ENCODE measurements at places on chromosomes 16 and 17.
A peak's percentile ranks its signal among the peaks of the same experiment; 100 is the strongest.

DNA sequence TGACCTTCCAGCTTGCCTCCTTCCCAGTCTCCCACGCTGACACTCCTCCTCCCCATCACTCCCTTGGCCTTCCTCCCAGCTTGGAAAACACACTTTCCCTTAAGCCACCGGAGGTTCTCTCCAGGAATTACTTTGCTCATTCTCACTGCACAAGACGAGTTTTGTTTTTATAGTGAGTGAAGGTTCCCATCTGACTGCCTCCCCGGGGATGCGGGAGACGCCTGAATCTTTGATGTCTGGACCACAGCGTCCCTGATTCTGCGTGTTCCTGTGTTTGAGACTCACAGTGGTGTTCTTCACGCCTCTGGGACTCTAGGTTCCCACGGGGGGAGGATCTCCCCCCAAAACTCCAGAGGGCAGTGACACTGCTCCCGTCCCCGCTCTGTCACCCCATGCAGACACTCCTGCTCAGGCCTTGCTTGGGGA, 2.0 kb downstream of the DNAI2 start:
- no peak for DNase-seq

GRCh38 chr17:7632492-7632894, 2.6 kb downstream of the SHBG start:
- DNase-seq, result no peak

GRCh38 chr17:19433255-19433654, 22.2 kb downstream of the RNF112 start:
- DNase-seq, result no peak

DNA sequence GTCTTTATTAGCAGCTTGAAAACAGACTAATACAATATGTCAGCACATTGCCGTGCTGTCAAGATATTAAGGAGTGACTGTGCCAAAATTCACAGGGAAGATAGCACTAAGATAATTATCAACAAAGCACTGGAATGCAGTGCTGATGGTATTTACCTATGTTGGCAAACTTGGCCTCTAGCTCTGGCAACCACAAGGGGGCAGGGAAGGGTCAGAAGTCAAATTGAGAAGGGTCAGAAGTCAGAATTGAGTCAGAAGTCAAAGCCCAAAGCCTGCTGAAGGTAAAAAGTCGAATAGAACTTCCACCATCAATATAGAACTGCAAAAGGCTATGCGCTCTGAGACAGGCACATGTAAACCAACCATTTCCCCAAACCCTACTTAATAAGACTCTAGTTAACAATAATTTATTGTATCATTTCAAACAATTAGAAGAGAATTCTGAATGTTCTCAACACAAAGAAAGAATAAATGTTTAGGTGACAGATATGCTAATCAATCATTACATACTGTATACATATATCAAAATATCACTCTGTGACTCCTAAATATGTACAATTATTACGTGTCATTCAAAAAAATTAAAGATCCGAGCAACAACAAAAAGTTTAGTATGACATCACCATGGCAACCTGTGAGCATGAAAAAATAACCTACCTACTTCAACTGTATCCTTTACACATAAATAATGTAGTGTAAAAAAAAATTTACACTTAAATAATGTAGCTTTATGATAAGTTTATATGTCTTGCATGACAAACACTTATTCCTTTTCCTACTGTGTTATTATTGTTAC, 916.1 kb downstream of the KCNJ2 start:
- DNase-seq, result no peak

GRCh38 chr17:74922694-74923537, at the start of gene USH1G:
Gene USH1G, minus strand, starts transcription at chr17:74923255. Its CDS starts 182 bp downstream, at chr17:74923073.
- no peak for DNase-seq

GRCh38 chr17:29567554-29568330, 759 bp upstream of the TP53I13 start:
- peak; percentile 69 for DNase-seq

Data from activated T-cell treated with anti-CD3 and anti-CD28 coated beads for 24 hours (primary cell).